ENCODE measurements at places on chromosomes 16 and 17. TPM values are rescaled to one million over a fixed set of nuclear protein-coding genes. Genes with fewer than 3 reads are reported as not detected.
A peak's percentile ranks its signal among the peaks of the same experiment; 100 is the strongest.

GRCh38 chr16:19892902-19893301 lies 8.3 kb upstream of the GPRC5B start:
- H3K36me3 ChIP-seq = no peaks in the 10 kb centered on the region
- no peak for DNase-seq
- no peaks in the 10 kb centered on the region for H3K4me1 ChIP-seq
- no peak overlapping the region for H3K4me3 ChIP-seq
- H3K27ac ChIP-seq = no peak overlapping the region

DNA sequence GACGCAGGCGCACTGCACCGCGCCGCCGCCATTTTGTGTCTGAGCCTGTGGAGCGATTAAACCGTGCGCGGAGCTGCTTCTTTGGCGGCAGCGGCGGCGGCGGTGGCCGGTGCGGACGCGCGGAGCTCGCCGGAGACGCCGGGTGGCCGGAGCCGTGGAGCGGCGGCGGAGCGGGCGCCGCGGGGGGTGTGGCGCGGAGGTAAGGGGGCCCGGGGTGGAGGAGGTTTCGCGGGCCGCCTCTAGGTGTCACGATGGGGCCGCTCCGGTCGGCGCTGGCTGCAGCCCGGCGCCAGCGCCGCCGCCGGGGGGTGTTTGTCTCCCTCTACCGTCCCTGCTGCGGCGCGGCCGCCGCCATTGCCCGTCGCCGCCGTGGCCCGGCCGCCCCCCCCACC lies at the start of gene CTCF:
Gene CTCF (plus strand): TSS at position 1 of the 392 bp plus-strand sequence. CDS start 48,307 bp downstream, outside the sequence.
- DNase-seq = peak; percentile 86
- H3K27me3 ChIP-seq = no peaks in the 10 kb centered on the region
- peaks cover 15% of the 10 kb centered on the region for H3K4me1 ChIP-seq
- peak within 1 kb of the TSS; percentile 99 for H3K4me3 ChIP-seq
- peak within 1 kb of the TSS; percentile 99 for H3K27ac ChIP-seq

The PLXDC1 gene
- total RNA-seq = 14.8 TPM

DNA sequence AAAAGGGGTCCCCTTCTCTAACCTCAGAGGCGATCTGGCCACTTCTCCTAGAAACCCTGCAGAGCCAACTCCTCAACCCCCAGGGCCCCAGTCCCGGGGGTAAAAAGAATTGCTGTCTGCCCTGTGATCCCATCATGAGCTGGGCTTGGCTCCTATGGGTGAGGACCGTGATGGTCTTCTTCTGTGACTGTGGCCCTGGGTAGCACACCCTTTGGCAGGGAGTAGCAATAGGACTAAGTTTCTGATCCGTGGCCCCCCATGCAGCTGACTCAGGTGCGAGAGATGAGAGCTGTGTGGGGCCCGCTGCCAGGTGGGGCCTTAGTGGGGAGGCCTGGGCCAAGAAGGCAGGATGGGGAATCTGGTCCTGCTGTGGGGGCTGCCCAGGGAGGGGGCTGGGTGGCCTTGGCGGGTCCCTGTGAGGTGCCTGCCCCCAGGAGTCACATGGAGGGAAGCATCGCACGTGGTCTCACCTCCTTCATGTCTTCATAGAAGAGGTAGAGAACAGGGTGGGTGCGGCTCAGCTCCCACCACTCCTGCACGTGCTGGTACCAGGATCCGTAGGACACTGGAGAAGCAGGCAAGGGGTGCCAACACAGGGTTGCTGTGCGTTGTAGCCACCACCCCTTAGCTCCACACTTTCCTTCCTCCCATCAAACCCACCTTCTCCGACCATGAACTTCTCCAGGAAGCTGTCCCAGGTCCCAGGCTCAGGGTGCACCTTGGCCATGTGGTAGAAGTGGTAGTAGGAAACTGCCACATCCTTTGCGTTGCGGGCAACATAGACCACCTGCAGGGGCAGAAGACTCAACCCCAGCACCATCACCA lies 3.3 kb downstream of the SULT1A1 start:
- no peak for DNase-seq
- H3K27ac ChIP-seq = no peak overlapping the region
- H3K27me3 ChIP-seq = no peaks in the 10 kb centered on the region
- no peaks in the 10 kb centered on the region for H3K36me3 ChIP-seq

The TEKT3 gene
- 30.7 TPM for total RNA-seq

The KPNB1 gene
- 299 TPM for total RNA-seq

- DNase-seq = no peak
- H3K36me3 ChIP-seq = no peaks in the 10 kb centered on the region
- no peaks in the 10 kb centered on the region for H3K4me1 ChIP-seq
- no peak overlapping the region for H3K4me3 ChIP-seq
- H3K27me3 ChIP-seq = no peaks in the 10 kb centered on the region
- H3K27ac ChIP-seq = no peak overlapping the region
Observed at GRCh38 chr17:76775021-76775600, 37.2 kb downstream of the MFSD11 start.

DNA sequence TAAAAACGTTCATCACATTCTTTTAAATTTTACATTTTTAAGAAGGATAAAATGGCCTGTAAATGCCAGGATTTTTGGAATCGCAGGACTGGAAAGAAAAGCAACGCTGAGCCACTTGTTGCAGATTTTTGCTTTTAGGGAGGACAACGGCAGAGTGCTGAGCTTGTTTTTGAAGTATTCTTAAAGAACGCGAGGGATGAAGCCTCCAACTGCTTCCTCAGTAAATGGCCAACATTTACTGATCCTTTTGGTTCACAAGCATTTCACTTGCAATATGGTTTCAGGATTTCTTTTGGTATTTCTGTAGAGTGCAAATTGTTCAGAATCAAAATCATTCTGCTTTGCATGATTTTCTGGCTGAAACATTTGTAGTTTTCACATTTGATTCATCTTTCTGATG lies 2.8 kb upstream of the KRT23 start:
- no peak overlapping the region for H3K4me3 ChIP-seq
- H3K27me3 ChIP-seq = no peaks in the 10 kb centered on the region
- H3K36me3 ChIP-seq = no peaks in the 10 kb centered on the region
- no peak overlapping the region for H3K27ac ChIP-seq
- no peak for DNase-seq

DNA sequence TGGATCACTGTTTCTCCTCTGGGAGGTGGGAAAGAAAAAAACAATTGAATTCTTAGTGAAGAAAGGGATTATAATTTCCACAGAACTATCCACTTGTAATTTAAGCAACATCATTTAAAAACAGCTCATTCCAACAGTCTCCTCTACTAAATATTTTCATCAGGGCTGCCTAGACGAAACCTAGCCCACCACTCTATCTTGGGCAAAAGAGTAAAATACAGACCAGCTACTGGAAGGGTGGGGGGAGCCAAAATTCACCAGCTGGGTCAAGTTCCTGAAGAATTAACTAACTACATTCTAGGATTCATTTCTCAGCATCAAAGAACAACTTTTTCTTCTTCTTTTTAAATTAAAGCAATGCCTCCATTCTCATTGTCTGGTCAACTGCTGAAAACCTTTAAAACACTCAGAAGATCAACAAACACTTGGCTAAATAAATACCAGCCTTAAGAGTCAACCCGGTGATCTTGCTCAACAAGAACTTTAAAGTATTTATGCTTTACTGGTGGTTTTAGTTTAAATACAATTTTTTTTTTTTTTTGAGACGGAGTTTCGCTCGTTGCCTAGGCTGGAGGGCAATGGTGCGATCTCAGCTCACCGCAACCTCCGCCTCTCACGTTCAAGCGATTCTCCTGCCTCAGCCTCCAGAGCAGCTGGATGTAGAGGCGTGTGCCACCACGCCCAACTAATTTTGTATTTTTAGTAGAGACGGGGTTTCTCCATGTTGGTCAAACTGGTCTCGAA lies 25.2 kb downstream of the KANSL1 start:
- H3K4me1 ChIP-seq = peaks cover 21% of the 10 kb centered on the region
- H3K36me3 ChIP-seq = no peaks in the 10 kb centered on the region
- no peaks in the 10 kb centered on the region for H3K27me3 ChIP-seq
- H3K4me3 ChIP-seq = no peak overlapping the region
- no peak for DNase-seq

The KRT39 gene
- not detected for total RNA-seq

Measured in testis (tissue), 5 donors.